Caki2 (cell line): ENCODE measurements at places on chromosomes 11 and 22. TPM values are rescaled to one million over a fixed set of nuclear protein-coding genes. Genes with fewer than 3 reads are reported as not detected.
A peak's percentile ranks its signal among the peaks of the same experiment; 100 is the strongest.

- no peak for DNase-seq
Measured at GRCh38 chr11:9903579-9903978, 239.7 kb downstream of the SWAP70 start.

DNA sequence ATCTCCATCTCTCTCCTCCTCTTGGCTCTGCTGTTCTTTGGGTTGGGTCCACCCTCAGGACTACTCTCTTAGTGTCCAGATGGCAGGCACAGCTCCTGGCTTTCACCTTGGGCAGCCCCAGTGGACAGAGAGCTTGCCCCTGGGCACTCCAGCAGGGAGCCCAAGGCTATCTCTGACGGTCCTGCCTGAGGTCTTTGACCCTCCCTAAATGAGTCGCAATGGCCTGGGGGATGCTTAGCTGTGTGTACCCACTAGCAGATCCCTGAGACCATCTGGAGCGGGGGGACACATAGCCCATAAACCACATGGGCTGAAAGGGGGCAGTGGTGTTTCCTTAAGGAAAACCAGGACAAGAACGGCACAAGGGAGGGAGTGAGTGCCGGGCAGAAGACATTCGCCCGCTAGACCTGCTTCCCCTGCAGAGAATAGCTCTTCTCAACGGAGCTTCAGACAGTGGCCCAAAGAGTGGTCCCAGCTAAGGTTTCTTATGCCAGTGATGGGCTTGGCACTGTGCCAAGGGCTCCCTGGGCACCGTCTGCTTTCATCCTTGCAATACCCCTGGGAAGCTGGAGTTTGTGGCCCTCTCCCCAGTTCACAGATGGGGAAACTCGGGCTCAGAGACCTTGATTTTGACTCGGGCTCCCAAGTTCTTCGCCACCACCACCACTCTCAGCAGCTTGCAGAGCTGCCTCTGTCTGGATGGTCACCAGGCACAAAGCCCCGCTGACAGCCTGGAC, 53.9 kb upstream of the ANO1 start:
- DNase-seq = no peak

DNA sequence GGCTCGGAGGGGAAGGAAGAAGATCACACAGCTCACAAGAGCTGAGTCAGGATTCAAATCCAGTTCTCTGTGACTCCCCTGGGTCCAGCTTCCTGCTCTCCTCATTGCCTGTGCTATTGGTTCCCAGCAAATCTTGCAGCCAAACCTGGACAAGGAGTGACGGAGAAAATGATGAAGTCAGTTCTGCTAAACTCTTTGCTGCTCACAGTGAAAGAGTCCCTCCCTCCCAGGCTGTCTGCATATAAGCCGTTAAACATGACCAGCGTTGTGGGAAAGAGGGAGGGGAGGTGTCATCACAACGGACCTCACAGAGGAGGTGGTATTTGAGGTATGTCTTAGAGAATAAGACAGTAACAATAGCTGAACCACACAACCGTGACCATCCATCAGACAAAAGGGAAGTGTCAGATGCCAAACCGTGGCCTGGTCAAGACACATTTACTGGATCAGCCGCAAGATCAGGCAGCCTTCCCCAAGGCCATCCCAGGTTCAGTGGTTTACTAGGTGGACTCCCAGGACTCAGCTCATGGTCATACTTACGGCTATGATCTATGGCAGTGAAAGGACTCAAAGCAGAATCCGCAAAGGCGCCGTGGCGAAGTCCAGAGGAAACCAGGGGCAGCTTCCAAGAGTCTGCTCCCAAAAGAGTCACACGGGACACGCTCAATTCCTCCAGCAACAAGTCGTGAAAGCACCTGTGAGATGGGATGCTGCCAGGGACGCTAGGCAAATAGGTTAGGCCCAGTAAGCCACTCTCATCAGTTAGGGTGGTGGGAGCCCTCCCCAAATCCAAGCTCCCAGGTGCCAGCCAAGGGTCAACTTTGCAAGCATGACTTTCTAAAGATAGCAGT, 2.8 kb upstream of the CYTH4 start:
- DNase-seq = peak; percentile 98

DNA sequence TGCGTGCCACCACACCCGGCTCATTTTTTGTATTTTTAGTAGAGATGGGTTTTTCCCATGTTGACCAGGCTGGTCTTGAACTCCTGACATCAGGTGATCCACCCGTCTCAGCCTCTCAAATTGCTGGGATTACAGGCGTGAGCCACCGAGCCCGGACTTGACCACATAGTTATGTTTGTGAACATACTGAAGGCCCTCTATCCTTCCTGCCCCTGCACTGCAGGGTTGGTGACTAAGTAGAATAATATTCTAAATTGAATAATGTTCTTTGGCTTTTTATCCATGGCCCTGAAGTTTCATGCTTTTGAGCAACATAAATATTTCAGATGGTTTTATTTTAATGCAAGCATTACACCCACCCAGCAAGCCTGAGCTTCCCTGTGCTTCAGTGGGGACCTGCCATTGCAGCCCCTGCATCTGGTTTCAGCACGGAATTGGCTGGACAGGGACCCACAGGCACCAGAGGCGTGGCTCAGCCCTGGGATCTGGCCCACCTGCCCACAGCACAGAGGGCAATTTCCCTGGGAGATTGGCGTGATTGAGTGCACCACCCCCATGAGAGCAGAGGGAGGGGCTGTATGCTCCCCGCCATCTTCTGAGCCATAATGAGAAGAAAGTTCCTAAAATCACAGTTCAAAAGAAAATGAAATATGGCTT, 460.5 kb downstream of the BRD1 start:
- no peak for DNase-seq

DNA sequence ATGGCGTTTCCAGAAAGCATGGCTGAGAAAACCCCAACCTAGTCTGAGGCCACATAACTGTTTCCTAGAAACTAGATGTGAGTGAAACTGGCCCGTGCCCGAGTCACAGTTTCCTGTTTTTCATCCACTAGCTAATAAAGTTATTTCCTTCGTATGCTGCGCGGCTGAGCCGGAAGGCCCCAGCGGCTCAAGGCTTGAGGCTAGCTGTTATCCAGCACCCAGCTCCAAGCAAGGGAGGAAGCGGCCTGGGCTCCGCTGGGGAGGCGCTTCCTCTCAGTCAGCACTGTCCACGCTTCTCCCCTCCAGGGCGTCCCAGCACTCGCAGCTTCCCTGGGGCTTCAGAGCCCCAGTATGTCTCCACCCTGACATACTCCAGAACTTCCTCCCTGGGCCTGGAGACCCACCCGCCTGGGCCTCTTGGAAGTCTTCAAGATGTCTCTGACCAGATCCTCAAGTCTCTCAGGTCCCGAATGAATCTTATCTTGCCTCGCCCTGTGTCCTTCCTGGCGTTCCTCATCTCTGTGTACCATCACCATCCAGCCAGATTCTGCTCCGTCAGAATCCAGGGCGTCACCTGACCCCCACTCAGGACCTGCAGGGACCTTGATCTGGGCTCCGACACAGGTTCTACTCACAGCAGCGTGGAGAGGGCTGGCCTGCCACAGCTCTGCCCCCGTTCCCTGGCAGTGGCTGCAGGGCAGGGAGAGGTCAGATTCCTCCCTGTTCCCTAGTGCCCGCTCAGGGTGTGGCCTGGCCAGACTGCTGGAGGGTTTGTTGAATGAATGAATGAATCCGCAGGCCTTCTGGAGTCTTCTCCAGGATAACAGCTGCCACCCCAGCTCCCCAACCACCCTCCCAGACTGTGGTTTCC, 81.9 kb downstream of the LRRC32 start:
- DNase-seq = no peak

DNA sequence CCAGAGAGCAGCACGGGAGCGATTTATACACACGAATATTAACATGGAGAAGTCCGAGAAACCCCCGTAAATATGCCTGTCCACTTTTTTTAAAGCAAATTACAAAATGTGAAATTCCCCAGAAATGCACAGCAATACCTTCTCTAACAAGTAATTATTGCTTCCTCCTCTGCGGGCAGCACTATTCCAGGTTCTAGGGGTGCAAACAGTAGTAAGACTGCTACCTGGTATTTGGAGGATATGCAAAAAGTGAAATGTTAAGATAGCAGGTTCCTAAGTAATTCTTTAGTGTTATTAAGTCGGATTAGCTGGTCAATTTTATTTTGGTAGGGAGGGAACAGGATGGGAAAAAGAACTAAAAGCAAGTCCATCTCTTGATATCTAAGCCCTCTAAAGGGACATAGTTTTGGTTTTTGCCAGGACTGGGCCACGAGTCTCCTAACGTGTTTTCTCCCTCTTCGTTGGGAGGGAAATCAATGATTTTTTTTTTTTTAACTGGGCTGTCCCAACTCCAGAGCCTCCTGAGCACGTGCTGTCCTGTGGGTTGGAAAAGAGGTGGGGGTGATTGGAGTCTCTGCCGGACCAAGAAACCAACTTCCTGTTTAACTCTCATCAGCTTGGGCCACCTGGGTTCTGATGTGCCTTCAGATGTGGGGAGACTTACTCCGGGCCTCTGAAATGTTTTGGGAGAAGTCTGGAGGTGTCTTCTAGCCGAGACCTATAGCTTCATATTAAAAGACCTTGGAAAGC, 1.7 kb upstream of the XBP1 start:
- peak; percentile 61 for DNase-seq

- DNase-seq = no peak
Measured at GRCh38 chr11:130645164-130645842, 196.9 kb downstream of the ADAMTS15 start.

DNA sequence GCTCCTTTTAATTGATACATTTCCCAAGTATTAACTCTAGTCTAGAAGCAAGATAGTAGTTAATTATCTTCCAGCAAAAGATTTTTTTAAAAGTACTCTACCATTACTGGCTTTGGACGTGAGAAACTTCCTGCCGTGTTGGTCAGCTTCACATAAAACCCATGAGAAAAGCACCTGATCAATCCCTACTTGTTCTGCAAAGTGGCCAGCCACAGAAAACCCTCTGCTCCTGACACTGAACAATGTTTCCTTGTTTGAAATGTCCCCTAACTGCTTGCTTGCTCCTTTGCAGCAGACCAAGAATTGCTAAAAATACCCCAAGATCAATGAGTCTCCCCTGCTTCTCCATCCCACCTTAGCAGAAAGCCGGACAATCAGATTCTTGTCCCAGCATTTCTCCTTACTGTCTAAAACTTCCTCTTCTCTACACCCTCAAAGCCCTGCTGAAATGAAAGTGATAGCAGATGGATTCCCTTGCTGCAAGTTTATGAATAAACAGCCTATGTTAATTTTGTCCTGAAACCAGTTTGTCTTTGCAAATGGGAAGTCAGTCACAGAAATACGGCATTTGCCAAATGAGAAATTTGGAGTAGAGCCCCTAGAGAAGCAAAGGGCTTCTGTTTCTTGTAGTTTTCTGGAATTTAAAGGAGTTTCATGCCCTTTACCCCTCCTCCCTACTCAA, 207.1 kb upstream of the ARHGAP20 start:
- no peak for DNase-seq

GRCh38 chr22:49413551-49413950, 414.1 kb downstream of the BRD1 start:
- no peak for DNase-seq

DNA sequence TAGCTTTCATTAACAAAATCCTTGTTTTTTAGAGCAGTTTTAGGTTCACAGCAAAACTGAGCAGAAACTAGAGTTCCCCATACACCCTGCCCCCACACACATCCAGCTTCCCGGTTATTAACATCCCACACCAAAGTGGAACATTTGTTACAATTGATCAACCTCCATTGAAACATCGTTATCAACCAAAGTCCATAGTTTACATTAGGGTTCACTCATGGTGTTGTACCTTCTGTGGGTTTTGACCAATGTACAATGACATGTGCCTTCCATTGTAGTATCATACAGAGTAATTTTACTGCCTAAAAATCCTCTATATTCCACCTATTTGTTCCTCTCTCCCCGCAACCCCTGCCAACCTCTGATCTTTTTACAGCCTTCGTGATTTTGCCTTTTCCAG, 28.5 kb downstream of the PRDM11 start:
- DNase-seq = no peak

- no peak for DNase-seq
Measured at GRCh38 chr11:127458561-127458960, 458.0 kb upstream of the KIRREL3 start.

DNA sequence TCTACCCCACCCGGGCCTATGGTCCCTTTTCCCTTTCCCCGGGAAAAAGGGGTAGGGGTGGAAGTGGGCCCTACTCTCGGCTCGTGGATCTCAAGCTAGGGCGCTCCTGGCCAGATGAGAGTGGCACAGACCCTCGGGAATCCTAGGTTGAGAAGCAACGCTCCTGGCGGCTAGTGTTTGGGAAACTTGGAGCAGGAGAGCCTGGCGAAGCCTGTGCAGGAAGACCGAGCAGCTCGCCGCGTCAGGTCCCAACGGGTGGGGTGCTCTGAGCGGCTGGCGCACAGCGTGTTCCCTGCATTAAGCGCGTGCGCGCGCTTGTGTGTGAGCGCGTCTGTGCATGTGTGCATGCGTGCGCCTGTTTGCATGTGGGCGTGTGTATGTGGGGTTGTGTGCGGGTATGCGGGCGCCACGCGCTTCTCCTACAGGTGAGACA, 7.1 kb upstream of the FLI1 start:
- DNase-seq = no peak

DNA sequence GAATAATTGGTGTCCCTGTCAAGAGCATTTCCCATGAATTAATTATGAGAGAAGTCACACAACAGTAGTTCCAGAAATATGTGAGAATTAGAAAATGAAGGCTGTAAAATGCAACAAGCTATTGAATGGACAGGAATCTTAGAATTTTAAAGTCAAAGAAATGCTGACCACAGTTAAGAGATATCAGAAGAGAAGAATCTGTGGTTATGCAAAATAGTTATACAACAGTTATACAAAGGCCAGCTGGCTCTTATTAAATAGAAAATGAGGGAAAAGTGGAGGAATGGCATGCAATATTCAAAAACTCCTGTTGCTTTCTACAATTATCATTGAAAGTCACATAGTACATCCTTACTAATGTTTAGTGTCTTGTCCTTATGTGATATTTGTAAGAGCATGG, 27.4 kb downstream of the CASP12 start:
- DNase-seq = no peak

DNA sequence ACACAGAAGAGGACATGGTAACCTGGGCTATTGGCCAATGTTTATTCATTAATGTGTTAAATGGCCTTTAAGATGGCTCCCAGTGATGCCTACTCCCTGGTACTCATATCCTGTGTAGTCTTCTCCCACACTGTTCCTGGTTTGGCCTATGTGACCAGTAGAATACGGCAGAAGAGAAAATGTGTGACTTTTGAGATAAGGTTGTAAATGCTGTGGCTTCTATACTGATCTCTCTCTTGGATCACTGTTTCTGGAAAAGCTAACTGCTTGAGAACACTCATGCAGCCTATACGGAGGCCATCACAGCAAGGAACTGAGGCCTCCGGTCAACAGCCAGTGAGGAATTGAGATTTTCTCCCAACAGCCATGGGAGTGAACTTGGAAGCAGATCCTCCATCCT, 24.1 kb downstream of the MAML2 start:
- DNase-seq = no peak

GRCh38 chr11:107785401-107785800, 73.2 kb downstream of the SLC35F2 start:
- peak; percentile 21 for DNase-seq

Gene FAM180B
- total RNA-seq = not detected in 2 replicates

Gene GAL3ST1
- 46.3 and 76.4 TPM in 2 replicates for total RNA-seq

Gene MAPK8IP2
- total RNA-seq = 3.0 and 5.5 TPM in 2 replicates

Gene OVOL1
- total RNA-seq = not detected in 2 replicates
